ENCODE measurements at places on chromosomes 6 and 20. TPM values are rescaled to one million over a fixed set of nuclear protein-coding genes. Genes with fewer than 3 reads are reported as not detected.

Gene ZKSCAN3
- polyA plus RNA-seq, result 2.7 TPM

Gene TNNC2
- polyA plus RNA-seq, result 7.6 TPM

Gene POPDC3
- polyA plus RNA-seq, result 6.5 TPM

Gene LCA5
- polyA plus RNA-seq, result 0.44 TPM

Gene SNX3
- 150 TPM for polyA plus RNA-seq

Gene CALHM5
- 0.05 TPM for polyA plus RNA-seq

Gene RIPOR3
- 5.6 TPM for polyA plus RNA-seq

Gene BTBD3
- polyA plus RNA-seq, result 29.2 TPM

Gene GJA10
- polyA plus RNA-seq, result 0.17 TPM

Gene OR2H2
- polyA plus RNA-seq, result not detected

Gene ZNF512B
- 10.6 TPM for polyA plus RNA-seq

Gene GNRH2
- 0.16 TPM for polyA plus RNA-seq

Gene NOX3
- polyA plus RNA-seq, result not detected

Gene PSORS1C2
- polyA plus RNA-seq, result 0.11 TPM

Gene LY86
- not detected for polyA plus RNA-seq

Gene SAMD3
- 1.2 TPM for polyA plus RNA-seq

Gene PFDN4
- polyA plus RNA-seq, result 15.3 TPM

Gene HDAC2
- polyA plus RNA-seq, result 205 TPM

Gene SLC22A23
- polyA plus RNA-seq, result 15.8 TPM

Gene SOBP
- 0.45 TPM for polyA plus RNA-seq

Gene ANGPT4
- polyA plus RNA-seq, result 0.25 TPM

Gene MLIP
- polyA plus RNA-seq, result not detected
